ENCODE measurements at places on chromosomes 11 and 22. TPM values are rescaled to one million over a fixed set of nuclear protein-coding genes. Genes with fewer than 3 reads are reported as not detected.
A peak's percentile ranks its signal among the peaks of the same experiment; 100 is the strongest.

- H3K36me3 ChIP-seq: peaks cover 9% of the 10 kb centered on the region
- DNase-seq: no peak
- H3K27me3 ChIP-seq: no peaks in the 10 kb centered on the region
- no peaks in the 10 kb centered on the region for H3K4me1 ChIP-seq
Observed at GRCh38 chr11:882596-882995, 28.0 kb downstream of the CHID1 start.

- H3K4me1 ChIP-seq: no peaks in the 10 kb centered on the region
- no peaks in the 10 kb centered on the region for H3K27me3 ChIP-seq
- no peak overlapping the region for H3K4me3 ChIP-seq
- no peak overlapping the region for H3K27ac ChIP-seq
- no peak for DNase-seq
Observed at GRCh38 chr11:122189229-122189628, 73.2 kb upstream of the BLID start.

DNA sequence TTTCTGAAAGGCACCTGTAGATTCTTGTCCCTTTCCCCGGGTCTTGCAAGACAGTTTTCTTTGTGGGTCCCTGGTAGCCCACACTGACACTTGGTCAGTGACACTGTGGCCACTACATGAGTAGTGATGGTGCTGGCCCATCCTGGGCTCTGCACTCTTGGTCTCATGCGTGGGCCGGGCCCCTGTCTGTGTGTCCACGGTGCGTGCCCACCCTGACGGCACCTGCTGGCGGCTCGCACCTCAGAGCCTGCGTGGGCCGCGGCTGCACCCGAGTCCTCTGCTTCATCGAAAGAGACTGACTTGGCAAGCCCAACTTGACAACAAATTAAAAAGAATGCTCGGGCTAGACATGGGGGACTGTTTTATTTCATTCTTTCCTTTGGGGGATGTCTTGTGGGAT, 37.5 kb downstream of the ADAMTS15 start:
- peaks cover 8% of the 10 kb centered on the region for H3K27me3 ChIP-seq
- H3K4me3 ChIP-seq: no peak overlapping the region
- no peak for DNase-seq
- H3K4me1 ChIP-seq: peaks cover 15% of the 10 kb centered on the region
- no peak overlapping the region for H3K27ac ChIP-seq
- no peaks in the 10 kb centered on the region for H3K36me3 ChIP-seq

GRCh38 chr22:23751441-23751996, 607 bp upstream of the ZNF70 start:
- peaks cover 23% of the 10 kb centered on the region for H3K4me1 ChIP-seq
- H3K36me3 ChIP-seq: no peaks in the 10 kb centered on the region
- DNase-seq: no peak
- peak overlapping the region; percentile 60 for H3K27ac ChIP-seq

GRCh38 chr22:19059481-19060278, 62.5 kb downstream of the DGCR2 start:
- peaks cover 11% of the 10 kb centered on the region for H3K4me1 ChIP-seq
- no peaks in the 10 kb centered on the region for H3K27me3 ChIP-seq
- H3K36me3 ChIP-seq: peaks cover 80% of the 10 kb centered on the region
- no peak overlapping the region for H3K4me3 ChIP-seq
- no peak overlapping the region for H3K27ac ChIP-seq
- DNase-seq: no peak

GRCh38 chr11:34886609-34887008, 29.6 kb downstream of the APIP start:
- H3K27ac ChIP-seq: no peak overlapping the region
- peaks cover 19% of the 10 kb centered on the region for H3K4me1 ChIP-seq
- DNase-seq: peak; percentile 28
- H3K4me3 ChIP-seq: no peak overlapping the region

DNA sequence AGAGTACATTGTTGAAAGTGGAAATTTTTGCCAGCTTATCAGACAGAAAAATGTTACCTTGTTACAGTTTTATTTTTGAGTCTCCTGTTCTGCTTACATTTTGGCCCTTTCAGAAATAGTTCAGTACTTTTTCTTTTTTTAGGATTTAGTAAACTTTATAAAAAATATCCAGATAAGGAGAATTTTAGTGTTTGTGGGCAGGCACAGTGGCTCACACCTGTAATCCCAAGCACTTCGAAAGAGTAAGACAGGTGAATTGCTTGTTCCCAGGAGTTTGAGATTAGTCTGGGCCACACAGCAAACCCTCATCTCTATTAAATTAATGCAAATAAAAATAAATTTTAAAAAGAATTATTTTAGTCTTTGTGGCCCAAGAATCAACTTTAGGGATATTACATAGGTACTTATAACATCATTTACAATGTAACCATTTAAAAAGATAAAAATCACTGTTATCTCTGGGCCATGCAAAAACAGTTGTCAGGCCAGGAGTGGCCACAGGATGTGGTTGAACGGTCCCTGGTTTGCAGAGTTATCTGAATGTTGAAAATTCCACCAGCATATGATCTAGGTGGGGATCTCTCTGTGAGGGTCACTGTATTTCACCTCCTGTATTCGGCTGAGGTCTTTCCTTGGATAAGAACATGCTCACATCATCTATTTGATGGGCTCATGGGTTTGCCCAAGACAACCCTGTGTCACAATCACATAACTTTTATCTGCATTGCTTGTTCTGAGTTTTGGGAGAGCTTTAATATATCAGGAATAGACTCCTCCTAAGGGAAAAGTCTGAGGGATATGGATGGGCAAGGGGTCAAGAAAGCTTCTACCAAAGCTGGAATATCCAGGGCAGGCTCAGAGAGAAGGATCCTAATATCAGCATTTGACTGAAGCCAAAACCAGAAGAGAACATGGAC, 91.5 kb downstream of the GGTLC2 start:
- H3K4me1 ChIP-seq: no peaks in the 10 kb centered on the region
- DNase-seq: no peak
- H3K4me3 ChIP-seq: no peak overlapping the region
- H3K27ac ChIP-seq: no peak overlapping the region
- H3K36me3 ChIP-seq: no peaks in the 10 kb centered on the region
- H3K27me3 ChIP-seq: peaks cover 1% of the 10 kb centered on the region

DNA sequence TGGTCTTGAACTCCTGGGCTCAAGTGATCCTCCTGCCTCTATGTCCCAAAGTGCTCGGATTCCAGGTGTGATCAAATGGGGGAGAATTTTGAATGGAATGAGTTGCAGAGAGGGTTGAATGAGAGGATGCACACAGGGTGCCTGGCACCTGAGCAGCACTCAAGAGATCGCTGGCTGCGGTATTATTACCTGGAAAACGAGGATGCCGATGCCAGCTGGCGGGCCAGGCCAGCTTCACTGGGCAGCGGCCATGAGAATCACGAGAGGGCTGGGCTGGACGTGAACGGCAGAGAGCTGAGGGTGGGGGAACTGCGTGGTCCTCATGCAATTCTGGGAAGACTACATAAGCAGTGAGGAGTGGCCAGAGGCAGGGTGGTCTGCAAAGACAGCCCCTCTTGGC, 2.9 kb downstream of the MGAT3 start:
- no peak overlapping the region for H3K4me3 ChIP-seq
- no peaks in the 10 kb centered on the region for H3K36me3 ChIP-seq
- H3K27me3 ChIP-seq: peaks cover 6% of the 10 kb centered on the region

- H3K36me3 ChIP-seq: no peaks in the 10 kb centered on the region
- DNase-seq: no peak
- H3K27ac ChIP-seq: no peak within 1 kb of the TSS
- no peaks in the 10 kb centered on the region for H3K27me3 ChIP-seq
- H3K4me1 ChIP-seq: peaks cover 65% of the 10 kb centered on the region
Observed at GRCh38 chr11:66974724-66975404, at the start of gene C11orf86. C11orf86 (plus strand) TSS chr11:66975304; CDS start chr11:66975363, 59 bp downstream.

DNA sequence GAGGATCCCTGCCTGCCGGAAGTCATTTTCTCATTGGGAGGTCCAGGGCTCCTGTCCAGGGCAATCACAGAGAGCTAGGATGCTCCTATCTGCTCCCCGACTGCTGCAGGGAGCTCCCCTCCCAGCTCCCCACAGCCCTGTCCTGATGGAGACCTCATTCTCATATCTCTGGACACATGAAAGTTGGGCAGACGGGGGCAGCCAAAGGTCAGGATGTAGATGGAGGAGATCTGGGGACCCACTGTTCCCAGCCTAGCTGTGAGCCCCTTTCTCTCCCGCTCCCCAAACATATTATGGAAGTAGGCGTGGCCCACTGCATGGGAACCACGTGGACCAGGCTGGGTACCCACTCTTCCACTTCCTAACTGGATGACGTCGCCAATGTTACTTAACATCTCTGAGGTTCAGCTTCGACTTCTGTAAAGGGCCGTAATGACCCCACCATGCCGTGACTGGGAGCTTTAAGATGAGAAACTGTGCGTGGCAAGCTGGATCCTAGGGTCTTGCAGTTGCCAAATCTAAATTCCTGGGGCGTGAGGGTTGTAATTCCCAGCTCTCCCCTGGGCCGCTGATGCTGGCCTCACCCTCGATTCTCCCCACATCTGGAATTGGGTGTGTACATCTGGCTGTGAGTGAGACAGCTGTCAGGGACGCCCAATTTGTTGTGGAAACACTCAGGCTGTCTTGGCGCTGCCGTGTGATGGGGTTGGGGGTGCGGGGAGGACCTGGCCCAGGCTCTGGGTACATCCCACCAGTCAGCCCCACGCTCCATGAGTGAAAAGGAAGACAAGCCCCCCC, 1.8 kb downstream of the CDC42EP2 start:
- no peaks in the 10 kb centered on the region for H3K27me3 ChIP-seq
- H3K36me3 ChIP-seq: peaks cover 12% of the 10 kb centered on the region
- peak overlapping the region; percentile 35 for H3K27ac ChIP-seq
- H3K4me1 ChIP-seq: peaks cover 48% of the 10 kb centered on the region

GRCh38 chr11:119727523-119728151, 1.4 kb downstream of the NECTIN1 start:
- H3K27ac ChIP-seq: no peak overlapping the region
- H3K4me3 ChIP-seq: peak overlapping the region; percentile 73
- no peaks in the 10 kb centered on the region for H3K36me3 ChIP-seq
- peaks cover 35% of the 10 kb centered on the region for H3K4me1 ChIP-seq
- no peak for DNase-seq
- peaks cover 4% of the 10 kb centered on the region for H3K27me3 ChIP-seq

DNA sequence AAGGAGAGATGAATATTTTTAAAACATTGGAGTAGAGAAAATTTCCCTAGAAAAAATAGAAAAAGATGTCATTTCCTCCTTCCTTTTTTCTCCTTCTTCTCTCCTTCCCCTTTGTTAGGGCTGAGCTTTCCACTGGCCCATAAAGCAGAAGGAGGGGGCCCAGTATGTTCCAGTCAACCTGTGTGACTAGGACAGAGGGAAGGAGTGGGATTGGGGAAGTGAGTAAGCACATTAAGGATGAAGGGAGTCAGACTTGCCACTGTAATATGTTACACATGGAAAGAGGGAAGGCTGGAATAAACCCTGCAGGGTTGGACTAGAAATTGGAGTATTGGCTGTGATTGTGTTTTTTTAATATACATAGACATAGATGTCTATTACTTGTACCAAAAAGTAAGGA, 20.1 kb upstream of the SPINDOC start:
- DNase-seq: no peak
- H3K4me1 ChIP-seq: no peaks in the 10 kb centered on the region
- H3K27me3 ChIP-seq: no peaks in the 10 kb centered on the region
- no peaks in the 10 kb centered on the region for H3K36me3 ChIP-seq
- H3K27ac ChIP-seq: no peak overlapping the region
- H3K4me3 ChIP-seq: no peak overlapping the region

DNA sequence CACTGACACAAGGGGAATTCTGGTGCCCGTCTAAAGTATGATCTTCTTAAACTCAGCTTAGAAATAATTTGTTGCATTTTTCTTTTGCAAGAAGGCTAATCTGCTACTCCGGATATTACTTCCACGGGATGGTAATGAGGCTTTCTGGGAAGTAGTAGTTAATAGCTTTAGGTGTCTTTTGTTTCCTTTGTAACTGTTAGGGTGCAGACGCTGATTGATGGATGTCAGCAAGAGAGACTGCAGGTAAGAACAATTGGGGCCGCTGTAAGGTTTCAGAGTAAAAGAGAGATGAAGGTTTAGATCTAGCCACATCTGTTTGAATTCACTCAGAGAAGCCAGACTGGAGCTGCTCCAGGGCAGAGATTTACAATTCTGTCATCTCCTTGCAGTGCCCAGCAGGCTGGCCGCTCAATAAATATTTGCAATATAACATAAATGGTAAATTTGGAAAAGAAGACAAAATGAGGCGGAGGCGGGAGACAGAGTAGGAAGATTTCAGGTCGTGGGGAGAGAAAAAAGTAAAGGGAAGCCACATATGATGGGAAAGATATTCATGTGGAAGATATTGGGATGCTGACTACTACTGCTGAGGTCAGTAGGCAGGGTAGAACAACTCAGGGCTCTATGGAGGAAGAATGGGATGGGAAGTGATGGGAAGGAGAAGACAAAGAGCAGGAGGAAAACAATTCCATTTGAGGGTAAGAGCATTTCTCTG, 320.5 kb downstream of the AASDHPPT start:
- H3K4me1 ChIP-seq: no peaks in the 10 kb centered on the region
- no peak overlapping the region for H3K27ac ChIP-seq
- no peaks in the 10 kb centered on the region for H3K27me3 ChIP-seq
- H3K4me3 ChIP-seq: no peak overlapping the region
- H3K36me3 ChIP-seq: no peaks in the 10 kb centered on the region
- no peak for DNase-seq

- H3K4me1 ChIP-seq: peaks cover 34% of the 10 kb centered on the region
- no peak overlapping the region for H3K27ac ChIP-seq
- no peak for DNase-seq
- H3K4me3 ChIP-seq: peak overlapping the region; percentile 93
Observed at GRCh38 chr11:14359501-14360031, 583 bp upstream of the RRAS2 start.

DNA sequence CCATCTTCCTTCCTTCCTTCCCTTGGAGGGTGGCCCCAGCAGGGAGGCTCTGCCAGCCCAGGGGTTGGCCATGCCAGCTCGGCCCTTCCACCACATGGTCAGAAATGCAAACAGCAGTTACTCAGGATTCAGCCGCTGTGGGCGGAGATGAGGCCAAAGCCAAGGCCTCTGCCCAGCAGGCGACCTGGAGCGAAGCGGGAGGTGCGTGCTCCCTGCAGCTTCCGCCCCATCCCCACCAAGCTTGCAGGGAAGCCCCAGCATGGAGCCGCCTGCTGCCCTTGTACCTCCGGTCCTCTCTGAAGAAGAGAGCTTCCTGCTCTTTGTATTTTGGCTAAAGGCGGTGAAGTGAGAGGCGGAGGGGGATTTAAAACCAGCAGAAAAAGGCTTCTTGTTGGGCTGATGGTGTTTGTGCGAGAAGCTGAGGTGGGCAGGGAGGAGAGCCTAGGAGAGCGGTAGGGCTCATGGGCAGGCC, 50.4 kb downstream of the ANO1 start:
- H3K4me3 ChIP-seq: no peak overlapping the region
- H3K4me1 ChIP-seq: no peaks in the 10 kb centered on the region
- DNase-seq: peak; percentile 14
- peaks cover 61% of the 10 kb centered on the region for H3K27me3 ChIP-seq
- H3K36me3 ChIP-seq: no peaks in the 10 kb centered on the region

Gene SYT13
- 0.14 TPM for total RNA-seq

Gene TSG101
- 96.3 TPM for total RNA-seq

Gene MPEG1
- not detected for total RNA-seq

Gene FAM111B
- 28.2 TPM for total RNA-seq

Gene IL17REL
- not detected for total RNA-seq

Gene OR52E8
- not detected for total RNA-seq

Gene SERPINH1
- 31.3 TPM for total RNA-seq

Gene SERPING1
- 2.0 TPM for total RNA-seq

Gene CLP1
- 24.8 TPM for total RNA-seq

Gene CD6
- total RNA-seq: not detected

Gene RIMBP3B
- total RNA-seq: not detected

Gene KCTD14
- 10.3 TPM for total RNA-seq

Gene ZNF280B
- total RNA-seq: 3.7 TPM

Gene ROBO4
- not detected for total RNA-seq

Gene MS4A12
- total RNA-seq: not detected
